ENCODE measurements at places on chromosomes 2 and 18. TPM values are rescaled to one million over a fixed set of nuclear protein-coding genes. Genes with fewer than 3 reads are reported as not detected.

DNA sequence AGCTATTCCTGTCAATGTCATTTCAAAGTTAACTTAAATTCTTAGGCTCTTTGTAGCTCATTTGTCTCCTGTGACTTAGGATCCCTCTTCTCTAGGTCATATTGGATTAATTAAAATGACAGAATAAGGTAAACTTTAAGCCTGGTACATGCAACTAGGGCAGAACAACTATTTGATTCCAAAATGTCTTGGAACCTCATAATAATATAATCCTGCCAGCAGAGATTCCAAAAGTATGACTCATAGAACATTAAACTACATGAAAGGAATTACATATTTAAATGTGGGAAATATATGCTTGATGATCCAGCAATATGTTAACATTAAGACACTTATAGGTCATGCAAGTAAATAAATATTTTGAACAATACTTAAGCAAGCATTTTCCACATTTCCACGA, 63.3 kb downstream of the COL3A1 start:
- no peak for DNase-seq

GRCh38 chr2:151205571-151205970, 56.1 kb downstream of the RBM43 start:
- no peak for DNase-seq

DNA sequence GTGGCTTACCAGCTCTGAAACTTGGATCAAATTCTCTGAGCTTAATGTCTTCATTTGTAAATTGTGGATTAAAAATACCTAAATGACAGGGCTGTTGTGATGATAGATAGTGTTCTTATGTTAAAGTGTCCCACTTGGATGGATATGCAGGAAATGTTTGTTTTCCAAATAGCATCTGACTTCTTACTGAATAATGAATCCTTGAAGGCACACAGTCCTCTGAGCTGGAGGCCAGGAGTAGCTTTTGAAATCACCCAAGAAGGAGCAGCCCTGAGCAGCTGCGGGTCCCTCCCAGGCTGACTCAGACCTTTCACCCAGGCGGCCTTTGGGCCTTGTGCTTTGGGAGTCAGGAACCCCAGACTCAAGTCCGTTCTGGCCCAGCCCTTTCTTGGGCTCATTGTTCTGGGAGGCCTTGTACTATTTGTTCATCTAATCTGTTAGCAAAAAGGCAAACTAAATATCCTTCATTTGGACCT, 173.0 kb upstream of the GATA6 start:
- DNase-seq = peak; percentile 66

- no peak for DNase-seq
These were observed 266.1 kb upstream of the RAB6C start for GRCh38 chr2:129713337-129713736.

- DNase-seq = no peak
These were observed 40.7 kb upstream of the RAB27B start for GRCh38 chr18:54787616-54788015.

- DNase-seq = no peak
These were observed 8.7 kb upstream of the ADGRF3 start for GRCh38 chr2:26355038-26355995.

GRCh38 chr2:179239195-179239594, 25.4 kb downstream of the SESTD1 start:
- DNase-seq = no peak

SYT4 gene
- 7.1 TPM for total RNA-seq

ATG4B gene
- 53.0 TPM for total RNA-seq

METTL4 gene
- total RNA-seq = 4.2 TPM

All from right atrium auricular region (tissue), 2 donors.